ENCODE measurements at places on chromosomes 6 and 20.
A peak's percentile ranks its signal among the peaks of the same experiment; 100 is the strongest.

GRCh38 chr6:29345380-29345779, 23.3 kb downstream of the OR5V1 start:
- H3K4me1 ChIP-seq: no peaks in the 10 kb centered on the region
- no peaks in the 10 kb centered on the region for H3K36me3 ChIP-seq
- no peak for DNase-seq
- H3K27me3 ChIP-seq: no peaks in the 10 kb centered on the region
- H3K4me3 ChIP-seq: no peak overlapping the region
- no peak overlapping the region for H3K27ac ChIP-seq

GRCh38 chr6:12119085-12119588, 107.0 kb downstream of the HIVEP1 start:
- H3K4me3 ChIP-seq: no peak overlapping the region
- no peak for DNase-seq
- no peak overlapping the region for H3K27ac ChIP-seq
- H3K27me3 ChIP-seq: no peaks in the 10 kb centered on the region
- no peaks in the 10 kb centered on the region for H3K4me1 ChIP-seq
- peaks cover 46% of the 10 kb centered on the region for H3K36me3 ChIP-seq

- no peaks in the 10 kb centered on the region for H3K36me3 ChIP-seq
- H3K27ac ChIP-seq: no peak overlapping the region
- no peak for DNase-seq
- H3K4me3 ChIP-seq: no peak overlapping the region
- H3K27me3 ChIP-seq: no peaks in the 10 kb centered on the region
Measured at GRCh38 chr20:25198663-25199383, 3.3 kb downstream of the ENTPD6 start.

GRCh38 chr6:91483415-91484105, 896.7 kb upstream of the MAP3K7 start:
- H3K27ac ChIP-seq: no peak overlapping the region
- no peaks in the 10 kb centered on the region for H3K27me3 ChIP-seq
- no peaks in the 10 kb centered on the region for H3K4me1 ChIP-seq

DNA sequence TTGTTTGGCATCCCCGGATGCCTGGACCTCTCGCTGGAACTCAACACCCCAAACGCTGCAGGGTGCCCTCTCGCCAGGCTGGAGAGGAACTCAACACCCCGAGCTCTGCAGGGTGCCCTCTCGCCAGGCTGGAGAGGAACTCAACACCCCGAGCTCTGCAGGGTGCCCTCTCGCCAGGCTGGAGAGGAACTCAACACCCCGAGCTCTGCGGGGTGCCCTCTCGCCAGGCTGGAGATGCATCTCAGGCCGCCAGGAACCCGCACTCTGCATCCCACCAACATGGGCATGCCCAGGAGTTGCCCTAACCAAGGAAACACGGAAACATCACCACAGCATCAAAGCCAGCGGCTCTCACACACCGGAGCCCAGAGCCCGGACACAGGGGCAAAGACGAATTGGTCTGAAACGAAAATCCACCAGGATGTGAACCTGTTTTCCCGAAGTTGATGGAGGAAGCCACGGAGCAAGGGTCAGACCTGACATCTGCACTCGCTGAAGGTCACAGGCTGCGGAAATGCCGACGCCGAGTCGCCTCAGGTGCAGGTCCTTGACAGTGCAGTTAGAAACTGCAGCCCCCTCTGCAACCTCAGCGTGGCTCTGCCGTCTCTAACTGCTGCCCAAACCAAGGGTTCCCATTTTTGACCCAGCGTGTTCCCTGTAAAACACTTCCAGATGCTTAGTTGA, 37.5 kb downstream of the DLL1 start:
- H3K4me3 ChIP-seq: no peak overlapping the region
- H3K4me1 ChIP-seq: peaks cover 28% of the 10 kb centered on the region
- no peaks in the 10 kb centered on the region for H3K27me3 ChIP-seq
- H3K36me3 ChIP-seq: no peaks in the 10 kb centered on the region
- no peak for DNase-seq

DNA sequence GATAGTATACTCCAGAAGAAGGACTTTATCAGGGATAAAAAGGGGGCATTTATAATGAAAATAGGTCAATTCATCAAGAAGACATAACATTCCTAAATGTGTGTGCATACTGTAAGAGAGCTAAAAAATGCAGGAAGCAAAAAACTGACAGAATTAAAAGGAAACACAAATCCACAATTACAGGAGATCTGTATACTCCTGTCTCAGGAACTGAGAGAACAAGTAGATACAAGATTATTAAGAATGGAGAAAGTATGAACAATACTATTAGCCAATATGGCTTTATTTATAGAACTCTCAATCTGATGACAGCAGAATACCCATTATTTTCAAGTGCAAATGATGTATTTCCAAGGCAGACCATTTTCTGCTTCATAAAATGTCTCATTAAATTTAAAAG, 167.7 kb upstream of the BMP5 start:
- H3K27ac ChIP-seq: no peak overlapping the region
- H3K27me3 ChIP-seq: no peaks in the 10 kb centered on the region
- no peak overlapping the region for H3K4me3 ChIP-seq
- no peak for DNase-seq
- H3K36me3 ChIP-seq: no peaks in the 10 kb centered on the region

DNA sequence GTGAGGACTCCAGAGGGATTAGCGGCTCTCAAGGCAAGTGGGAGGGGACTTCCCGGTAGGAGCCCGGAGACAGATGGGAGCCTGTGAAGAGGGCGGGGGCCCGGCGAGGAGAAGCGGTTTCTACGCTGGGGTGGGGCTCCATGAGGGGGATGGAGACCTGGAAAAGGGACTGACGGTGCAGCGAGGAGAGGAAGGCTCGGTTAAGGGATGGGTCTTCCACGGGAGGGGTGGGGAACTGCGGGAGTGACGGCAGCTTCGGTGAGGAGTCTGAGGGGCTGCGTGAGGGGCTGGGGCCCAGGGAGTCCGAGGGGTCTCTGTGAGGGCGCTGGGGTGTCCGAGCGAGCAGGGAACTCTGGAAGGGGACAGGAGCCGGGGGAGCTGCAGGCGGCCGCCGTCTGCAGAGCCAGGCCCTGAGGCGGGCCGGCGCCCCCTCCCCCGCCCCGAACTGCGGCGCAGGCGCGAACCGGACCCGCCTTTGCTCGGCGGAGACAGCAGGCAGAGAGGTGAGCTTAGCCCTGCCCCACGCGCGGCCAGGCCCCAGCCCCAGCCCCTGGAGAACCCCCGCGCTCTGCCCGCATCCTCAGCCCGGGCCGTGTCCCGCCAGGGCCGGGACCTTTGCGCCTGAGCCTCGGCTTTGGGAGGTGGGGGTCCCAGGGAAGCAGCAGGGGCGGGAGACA, at the start of gene NRSN2:
NRSN2 (plus strand) TSS at position 472 of the 677 bp plus-strand sequence. CDS start 2,533 bp downstream, outside the sequence.
- peaks cover 6% of the 10 kb centered on the region for H3K4me1 ChIP-seq
- peak within 1 kb of the TSS; percentile 80 for H3K27ac ChIP-seq
- H3K36me3 ChIP-seq: no peaks in the 10 kb centered on the region

- no peaks in the 10 kb centered on the region for H3K27me3 ChIP-seq
- H3K4me1 ChIP-seq: no peaks in the 10 kb centered on the region
- H3K27ac ChIP-seq: no peak overlapping the region
- no peaks in the 10 kb centered on the region for H3K36me3 ChIP-seq
- H3K4me3 ChIP-seq: no peak overlapping the region
Measured at GRCh38 chr6:168272415-168273325, 46.9 kb downstream of the DACT2 start.

GRCh38 chr20:58389324-58389967, 417 bp downstream of the VAPB start:
- no peak for DNase-seq
- peaks cover 20% of the 10 kb centered on the region for H3K4me1 ChIP-seq

DNA sequence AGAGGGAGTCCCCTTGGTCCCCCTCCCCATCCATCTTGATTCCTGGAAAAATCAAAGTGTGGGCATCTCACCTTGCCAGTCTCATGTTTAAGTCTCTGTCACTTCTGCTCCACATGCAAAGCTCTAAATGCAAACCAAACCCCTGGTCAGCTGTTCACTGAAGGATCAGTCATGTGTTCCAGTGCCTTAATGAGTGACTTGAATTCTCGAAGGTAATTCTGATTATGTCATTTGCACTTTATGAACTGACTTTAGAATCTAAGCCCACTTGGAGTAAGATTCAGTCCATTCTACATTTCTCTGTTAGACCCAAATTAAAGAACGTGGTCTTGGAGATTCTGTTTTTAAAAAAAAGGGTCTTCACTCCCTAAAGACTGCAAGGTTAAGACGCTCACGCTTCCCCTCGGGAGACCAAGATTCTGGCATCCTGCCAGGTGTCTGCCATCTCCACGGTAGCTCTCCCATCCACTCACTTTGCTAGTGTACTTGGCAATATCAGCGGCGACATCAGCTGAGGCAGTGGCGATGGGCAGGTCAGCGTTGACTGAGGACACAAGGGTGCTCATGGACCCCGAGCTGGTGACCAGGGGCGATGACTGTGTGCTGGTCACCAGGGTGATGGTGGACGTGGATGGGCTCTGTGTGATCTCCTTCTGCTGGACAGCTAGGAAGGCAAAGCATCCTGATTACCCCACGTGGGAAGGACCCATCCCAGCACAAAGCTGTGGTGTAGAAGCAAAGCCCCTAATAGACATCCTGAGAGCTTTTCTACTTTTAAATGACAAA, 120.5 kb downstream of the ZMYND8 start:
- no peak overlapping the region for H3K27ac ChIP-seq
- no peaks in the 10 kb centered on the region for H3K27me3 ChIP-seq
- no peaks in the 10 kb centered on the region for H3K4me1 ChIP-seq

DNA sequence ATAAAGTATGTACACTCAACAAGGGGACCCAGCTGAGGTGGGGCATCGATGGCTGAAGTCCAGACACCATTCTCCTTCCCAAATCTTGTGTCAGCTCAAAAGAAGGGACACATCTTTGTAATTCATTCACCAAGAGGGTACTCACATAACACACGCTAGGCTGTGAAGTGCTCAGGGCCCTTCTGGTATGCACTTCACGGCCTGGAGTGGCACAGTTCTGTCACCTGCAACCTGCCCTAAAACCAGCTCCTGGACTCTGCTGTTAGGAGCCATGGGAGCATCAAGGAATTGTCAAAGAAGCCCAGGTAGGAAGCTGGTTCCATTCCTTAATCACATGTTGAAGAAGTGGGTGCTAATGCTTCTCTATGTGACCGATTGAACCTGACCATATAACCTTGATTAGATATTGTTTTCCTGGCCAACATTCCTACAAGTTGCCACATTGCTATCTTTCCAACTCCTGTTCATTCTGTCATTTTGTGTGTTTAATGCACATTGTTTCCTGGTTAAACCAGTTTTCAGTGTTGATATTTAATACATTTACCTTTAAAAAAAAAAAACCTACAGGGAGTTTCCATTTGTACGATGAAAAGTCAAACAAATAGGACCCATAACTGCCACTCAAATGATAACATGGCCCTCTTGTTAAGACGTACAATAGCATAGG, 127.3 kb downstream of the TNFRSF21 start:
- no peak overlapping the region for H3K4me3 ChIP-seq
- no peaks in the 10 kb centered on the region for H3K27me3 ChIP-seq
- DNase-seq: no peak
- no peaks in the 10 kb centered on the region for H3K4me1 ChIP-seq

DNA sequence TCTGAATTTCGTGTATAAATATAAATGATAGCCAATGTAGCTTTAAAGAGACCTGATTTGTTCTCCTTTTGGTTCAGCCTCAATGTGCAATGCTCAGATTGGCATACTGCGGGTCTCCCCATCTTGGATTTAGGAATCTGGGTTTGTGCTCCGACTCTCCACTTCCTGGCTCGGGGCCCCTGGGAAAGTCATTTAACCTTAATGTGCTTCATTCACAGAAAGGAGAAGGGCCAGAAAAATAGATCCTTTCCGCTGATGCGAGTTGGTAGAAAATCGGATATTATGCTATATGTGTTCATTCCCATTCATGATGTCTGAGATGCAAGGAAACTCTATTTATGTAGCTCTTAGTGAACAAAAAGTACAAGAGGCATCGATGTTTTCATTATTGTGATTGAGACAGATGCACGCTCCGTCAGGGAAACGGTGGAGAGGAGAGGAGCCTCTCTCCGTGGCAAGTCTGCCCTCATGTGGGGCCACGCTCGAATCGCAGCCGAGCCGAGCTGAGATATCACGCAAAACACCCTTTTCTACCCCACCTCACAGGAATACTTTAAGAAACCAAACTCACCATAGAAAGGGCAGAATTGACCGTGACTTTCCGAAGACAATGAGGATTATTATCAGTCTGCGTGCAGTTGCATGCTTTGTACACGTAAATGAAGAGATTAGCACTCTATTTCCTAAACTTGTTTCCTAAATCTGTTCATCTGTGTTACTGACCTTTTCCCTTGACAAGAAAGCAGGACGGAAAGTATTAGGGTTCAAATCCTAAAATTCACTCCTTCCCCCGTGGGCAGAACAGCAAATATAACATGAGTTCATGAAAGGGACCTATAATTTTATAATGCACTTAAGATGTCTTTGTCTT, 136.6 kb downstream of the COL9A1 start:
- no peak overlapping the region for H3K4me3 ChIP-seq
- peaks cover 7% of the 10 kb centered on the region for H3K4me1 ChIP-seq
- no peak overlapping the region for H3K27ac ChIP-seq
- DNase-seq: no peak
- H3K27me3 ChIP-seq: no peaks in the 10 kb centered on the region
- H3K36me3 ChIP-seq: no peaks in the 10 kb centered on the region

- DNase-seq: no peak
- no peak overlapping the region for H3K27ac ChIP-seq
- no peaks in the 10 kb centered on the region for H3K4me1 ChIP-seq
- H3K36me3 ChIP-seq: no peaks in the 10 kb centered on the region
- H3K4me3 ChIP-seq: no peak overlapping the region
Measured at GRCh38 chr6:129454488-129454887, 255.5 kb downstream of the ARHGAP18 start.

- no peaks in the 10 kb centered on the region for H3K4me1 ChIP-seq
- no peak for DNase-seq
- H3K4me3 ChIP-seq: no peak overlapping the region
- peaks cover 4% of the 10 kb centered on the region for H3K27me3 ChIP-seq
- H3K36me3 ChIP-seq: no peaks in the 10 kb centered on the region
- H3K27ac ChIP-seq: no peak overlapping the region
Measured at GRCh38 chr6:149975400-149975799, 11.7 kb downstream of the ULBP1 start.

DNA sequence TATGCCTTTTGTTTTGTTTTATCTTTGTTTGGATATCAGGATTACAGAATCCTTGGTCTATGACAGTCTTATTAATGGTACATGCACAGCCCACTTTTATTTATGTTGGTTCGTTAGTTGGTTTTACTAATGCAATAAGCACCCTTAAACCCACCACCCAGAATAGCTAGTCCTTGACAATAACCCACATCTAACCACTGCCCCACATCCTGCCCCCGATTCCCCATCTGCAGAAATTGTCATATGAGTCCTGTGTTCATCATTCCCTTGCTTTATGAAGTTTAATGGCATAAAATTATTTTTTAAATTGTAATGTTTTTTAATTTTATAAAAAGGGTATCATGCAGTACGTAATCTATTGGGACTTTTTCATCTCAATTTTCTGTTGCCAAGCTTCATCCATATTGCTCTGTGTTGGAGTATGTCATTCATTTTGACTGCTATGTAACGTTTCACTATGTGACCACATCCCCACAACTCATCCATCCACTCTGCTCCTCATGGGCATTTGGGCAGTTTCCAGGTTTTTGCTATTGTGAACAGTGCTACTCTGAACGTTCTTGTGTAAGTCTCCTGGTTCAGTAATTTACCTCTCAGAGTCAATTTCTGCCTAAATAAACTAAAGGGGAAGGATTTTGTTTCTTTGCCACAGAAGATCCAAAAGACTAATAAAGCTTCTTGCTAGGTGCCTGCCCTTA, 150.4 kb downstream of the MRPL14 start:
- H3K27me3 ChIP-seq: no peaks in the 10 kb centered on the region
- no peak for DNase-seq
- H3K4me1 ChIP-seq: peaks cover 17% of the 10 kb centered on the region
- no peaks in the 10 kb centered on the region for H3K36me3 ChIP-seq
- no peak overlapping the region for H3K27ac ChIP-seq
